ENCODE measurements at places on chromosomes 2 and 18.

DNA sequence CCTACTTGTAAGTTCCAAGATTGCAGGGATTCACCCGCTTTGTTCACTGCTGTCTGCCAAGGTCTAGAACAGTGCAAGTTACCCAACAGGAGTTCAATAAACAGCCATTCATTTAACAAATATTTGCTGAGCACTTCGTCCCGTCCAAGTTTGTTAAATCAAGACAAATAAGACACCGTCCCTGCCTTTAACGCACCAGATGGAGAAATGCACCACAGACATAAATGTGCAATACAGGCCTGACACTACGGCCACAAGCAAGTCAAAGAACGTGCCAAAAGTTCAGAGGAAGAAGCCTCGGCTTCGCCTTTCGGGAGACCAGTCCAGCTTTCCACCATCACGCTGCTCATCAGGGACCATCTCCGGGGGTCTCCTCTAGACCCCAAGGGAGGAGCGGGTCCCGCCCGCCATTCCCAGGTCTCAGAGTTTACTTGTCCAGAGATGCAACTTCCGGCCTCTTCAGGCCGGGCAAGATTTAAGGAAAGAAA lies 429 bp downstream of the C2orf76 start:
- no peak for DNase-seq

DNA sequence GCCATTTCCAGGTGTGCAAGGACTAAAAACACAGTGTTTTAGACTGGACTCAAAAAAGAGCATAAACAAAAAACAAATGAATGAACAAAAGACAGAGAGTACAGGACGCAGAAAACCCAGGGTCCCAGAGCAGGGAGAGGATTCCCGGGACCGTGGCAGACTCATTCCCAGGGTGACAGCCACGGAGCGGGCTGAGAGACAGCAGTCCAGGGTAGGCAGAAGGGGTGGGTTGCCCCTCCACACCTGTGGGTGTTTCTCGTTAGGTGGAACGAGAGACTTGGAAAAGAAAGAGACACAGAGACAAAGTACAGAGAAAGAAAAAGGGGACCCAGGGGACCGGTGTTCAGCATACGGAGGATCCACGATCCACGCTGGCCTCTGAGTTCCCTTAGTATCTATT lies 273.4 kb downstream of the EIPR1 start:
- no peak for DNase-seq

DNA sequence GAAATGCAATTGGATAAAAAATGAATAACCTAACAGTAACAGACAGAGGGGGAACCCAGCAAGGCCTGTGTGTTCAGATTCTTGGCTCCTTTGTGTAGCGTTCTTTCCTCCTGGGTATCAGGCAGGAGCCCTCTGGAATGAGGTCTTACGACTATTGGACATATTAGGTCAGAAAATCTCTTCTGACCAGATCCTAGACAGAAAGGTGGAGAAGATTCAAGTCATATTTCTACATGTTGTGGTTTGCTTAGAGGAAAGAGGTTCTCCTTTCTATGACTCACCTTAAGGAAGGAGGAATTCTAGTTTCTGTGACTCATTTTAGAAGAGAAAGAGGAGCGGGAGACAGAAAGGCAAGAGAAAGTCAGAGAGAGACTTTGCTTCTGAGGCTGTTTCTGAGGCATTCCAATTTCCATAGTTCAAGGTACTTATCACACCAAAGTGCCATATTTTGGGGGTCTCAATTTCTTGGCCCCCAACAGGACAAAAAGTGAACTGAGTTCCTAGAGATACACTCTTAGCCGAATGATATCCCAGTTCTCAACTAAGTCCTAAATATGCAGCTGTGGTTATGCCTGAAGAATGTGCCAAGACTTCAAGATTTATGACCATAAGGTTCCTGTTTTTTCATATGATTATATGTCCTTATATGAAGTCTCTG lies 618.6 kb downstream of the ZEB2 start:
- peak; percentile 4 for DNase-seq

DNA sequence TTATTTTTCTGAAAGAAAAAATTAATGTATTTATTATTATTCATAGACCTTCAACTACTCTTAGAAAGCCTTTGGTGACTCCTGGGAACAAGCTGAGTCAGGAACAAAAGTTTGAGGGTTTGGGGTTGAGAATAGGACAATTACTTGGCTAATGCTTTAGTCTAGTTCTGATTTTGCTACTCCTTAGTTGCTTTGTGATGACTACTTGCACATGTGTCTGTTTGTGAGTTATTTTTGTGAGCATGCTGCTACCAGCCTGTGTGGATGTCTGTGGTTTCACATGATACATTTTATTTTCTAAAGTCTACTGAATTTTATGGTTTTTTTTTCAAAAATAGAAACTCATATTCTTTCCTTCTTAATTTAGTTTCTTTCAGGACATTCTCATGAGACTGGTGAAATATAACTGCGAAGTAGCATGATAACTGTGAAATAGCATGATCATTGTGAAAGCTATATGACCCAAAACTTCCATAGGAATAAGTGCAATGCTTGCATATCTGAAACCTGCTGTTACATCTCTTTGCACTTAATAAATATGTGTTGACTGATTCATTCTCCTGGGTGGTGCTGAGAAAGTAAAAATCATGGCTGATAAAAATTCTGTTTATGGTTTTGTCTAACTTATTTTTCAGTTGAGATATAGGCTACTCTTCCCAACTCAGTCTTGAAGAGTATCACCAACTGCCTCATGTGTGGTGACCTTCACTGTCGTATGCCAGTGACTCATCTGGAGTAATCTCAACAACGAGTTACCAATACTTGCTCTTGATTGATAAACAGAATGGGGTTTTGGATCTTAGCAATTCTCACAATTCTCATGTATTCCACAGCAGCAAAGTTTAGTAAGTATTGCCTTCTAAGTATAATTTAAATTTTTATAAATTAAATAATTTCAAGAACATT lies 17.9 kb upstream of the IL18R1 start:
- DNase-seq: no peak

DNA sequence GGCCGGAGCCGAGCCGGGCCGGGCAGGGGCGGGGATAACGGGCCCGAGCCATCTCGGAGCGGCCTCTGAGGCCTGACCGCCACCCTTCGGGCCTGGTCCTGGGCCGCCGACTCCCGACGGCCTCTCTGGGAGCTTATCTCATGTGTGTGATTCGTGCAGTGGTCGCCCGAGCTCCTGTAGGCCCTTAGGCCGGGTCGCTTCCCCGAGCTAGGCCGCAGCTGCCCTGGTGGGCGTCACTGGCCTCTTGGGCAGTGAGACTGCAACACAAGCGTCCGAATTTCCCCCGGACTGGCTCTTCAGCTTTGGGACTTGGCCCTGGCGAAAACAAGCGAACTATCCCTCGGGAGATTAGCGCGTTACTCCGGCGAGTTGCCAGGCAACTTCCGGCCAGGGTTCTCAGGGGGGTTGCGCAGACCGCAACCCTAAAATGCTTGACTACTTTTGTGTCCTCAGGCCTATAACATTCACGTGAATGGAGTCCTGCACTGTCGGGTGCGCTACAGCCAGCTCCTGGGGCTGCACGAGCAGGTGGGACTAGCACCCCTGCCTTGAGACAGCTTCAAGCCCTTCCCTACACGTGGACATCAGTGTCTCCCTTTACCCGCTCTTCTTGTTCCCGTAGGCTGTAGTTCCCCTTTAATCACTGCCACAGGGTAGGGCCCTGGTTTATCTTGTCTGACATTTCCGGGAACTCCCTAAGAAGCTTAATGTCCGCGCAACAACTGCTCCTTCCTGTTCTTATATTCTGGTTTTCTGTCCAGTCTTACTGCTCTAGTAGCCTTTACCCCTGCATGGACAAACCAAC lies 602 bp downstream of the SNX17 start:
- peak; percentile 25 for DNase-seq

DNA sequence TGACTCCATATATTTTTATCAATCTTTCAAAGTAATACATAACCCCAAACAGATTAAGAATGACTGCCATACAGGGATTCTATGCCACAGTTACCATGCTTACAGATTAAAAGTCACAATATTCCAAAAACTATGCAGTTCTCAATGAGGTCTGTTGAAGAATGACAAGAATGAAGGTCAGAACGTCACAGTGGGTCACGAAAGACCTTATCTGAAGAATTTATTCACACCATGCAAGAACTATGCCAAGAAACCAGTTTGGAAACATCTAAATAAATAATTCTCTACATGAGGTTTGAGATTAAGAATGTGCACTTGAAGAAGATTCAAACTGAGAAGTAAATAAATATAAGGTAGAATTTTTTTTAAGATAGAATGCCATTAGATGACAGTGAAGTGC lies 253.3 kb downstream of the EXOC6B start:
- DNase-seq: no peak

DNA sequence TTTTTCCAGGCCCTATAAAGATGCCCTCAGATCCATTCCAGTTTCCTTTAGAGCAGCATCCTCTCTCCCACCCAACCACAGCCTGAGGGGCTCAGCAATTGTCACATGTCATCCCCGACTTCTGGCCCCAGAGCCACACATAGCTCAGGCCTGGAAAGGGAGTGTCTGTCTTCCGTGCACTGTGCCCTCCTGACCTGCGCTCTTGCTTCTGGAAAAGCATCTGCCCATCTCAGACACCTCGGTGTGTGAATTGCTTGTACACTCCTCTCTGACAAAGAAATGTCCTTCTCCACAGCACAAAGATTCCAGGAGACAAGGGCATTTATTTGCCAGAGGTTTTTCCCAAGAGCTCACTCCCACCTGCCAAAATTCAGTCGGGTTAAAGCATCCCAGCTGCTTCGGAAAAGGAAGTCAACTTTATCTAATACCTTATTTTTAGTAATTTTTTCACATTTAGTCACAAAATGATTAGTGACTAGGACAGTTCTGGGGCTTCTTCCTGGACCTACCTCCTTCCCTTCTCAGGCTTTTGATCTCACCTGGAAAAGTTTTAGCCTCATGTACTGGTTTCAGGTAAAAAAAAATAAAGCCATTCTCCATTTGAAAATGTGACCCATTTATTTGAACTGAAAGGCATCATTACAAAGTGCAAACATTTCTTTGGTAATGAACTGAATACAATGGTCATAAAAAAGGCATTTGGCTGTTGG lies 112.9 kb downstream of the PXDN start:
- DNase-seq: no peak

DNA sequence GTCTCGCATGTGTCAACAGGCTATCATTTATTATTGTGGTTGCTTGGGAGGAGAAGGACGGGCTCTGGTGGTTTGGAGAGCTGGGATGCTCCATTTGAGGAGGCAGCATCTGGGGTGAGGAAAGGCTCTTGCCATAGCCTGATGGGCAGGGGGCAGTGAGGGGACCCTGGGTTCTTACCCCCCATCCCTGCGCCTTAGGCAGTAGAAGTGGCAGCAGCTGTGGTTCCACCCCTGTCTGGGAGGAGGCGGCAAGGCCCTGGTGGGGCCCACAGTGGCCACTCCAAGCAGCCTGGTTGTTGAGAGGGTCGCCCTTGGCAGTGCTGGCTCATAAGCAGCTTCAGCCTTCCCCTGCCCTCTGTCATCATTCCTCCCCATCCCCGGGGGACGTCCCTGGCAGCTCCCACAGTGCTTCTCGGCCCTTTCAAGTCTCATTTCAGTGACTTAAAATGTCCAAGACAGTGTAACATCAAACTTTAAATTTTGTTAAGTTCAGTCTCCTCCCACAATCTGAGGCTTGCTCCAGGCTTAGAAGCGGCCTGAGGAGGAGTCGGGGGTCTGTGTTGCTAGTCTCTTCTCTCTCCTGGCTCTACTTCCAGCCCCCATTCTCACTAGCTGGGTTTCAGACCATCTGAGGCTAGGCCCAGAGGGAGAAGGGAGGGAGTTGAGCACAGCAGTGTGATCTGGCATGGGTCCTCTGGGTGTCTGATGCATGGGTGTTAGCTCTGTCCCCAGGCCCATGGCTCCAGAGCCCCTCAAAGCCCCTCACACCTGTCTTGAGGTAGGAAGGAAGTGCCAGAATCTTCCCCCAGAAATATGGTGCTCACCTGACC lies 34.9 kb upstream of the PTPN4 start:
- no peak for DNase-seq

GRCh38 chr18:29301048-29301447 lies 1124.1 kb upstream of the CDH2 start:
- no peak for DNase-seq

DNA sequence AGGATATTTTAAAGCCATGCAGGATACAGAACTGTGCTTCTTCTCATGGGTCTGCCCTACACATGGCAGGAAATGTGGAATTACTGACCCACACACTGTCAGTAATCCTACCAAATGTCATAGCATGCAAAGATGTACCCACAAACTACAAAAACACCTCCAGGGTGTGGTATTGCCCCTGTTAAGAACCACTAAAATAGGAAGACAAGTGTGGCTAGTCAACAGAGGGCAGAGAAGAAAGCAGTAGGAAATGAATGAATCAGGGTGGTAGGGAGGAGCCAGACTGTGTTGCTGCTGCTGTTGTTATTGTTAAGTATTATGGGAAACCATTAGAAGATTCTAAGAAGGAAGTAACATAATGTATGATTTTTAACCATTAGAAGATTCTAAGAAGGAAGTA lies 556.7 kb upstream of the ACVR2A start:
- DNase-seq: no peak

- no peak for DNase-seq
Measured at GRCh38 chr18:57559314-57559713, 27.2 kb downstream of the FECH start.

DNA sequence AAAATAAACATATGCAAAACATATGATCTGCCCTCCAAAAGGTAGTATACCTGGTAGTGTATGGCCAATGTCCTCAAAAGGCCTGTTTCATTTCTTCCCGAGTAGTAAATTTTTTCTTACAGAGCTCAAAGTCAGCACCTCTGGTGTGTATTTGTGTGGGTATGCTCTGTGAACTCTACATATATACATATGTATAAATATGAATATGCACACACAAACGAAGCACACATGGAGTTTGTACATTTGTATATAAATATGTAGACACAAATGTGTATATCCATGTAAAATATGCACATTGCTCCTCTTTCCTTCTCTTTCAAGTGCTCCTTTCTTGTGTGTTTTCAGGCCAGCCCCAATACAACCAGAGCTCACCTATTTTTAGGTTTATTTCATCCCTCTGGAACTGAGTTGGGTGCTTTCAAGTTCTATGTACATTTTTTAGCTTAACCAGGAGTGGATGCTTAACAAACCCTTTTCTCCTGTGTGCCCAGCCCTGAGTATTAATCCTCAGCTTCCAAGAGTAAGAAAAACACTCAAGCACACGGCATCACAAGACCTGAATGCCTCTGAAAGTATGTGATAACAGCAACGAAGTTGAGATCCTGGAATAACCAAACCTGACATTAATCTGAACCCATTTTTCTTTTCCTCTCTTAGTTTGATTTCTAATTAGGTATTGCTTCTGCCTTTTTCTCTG lies 12.2 kb upstream of the GALNT5 start:
- no peak for DNase-seq

DNA sequence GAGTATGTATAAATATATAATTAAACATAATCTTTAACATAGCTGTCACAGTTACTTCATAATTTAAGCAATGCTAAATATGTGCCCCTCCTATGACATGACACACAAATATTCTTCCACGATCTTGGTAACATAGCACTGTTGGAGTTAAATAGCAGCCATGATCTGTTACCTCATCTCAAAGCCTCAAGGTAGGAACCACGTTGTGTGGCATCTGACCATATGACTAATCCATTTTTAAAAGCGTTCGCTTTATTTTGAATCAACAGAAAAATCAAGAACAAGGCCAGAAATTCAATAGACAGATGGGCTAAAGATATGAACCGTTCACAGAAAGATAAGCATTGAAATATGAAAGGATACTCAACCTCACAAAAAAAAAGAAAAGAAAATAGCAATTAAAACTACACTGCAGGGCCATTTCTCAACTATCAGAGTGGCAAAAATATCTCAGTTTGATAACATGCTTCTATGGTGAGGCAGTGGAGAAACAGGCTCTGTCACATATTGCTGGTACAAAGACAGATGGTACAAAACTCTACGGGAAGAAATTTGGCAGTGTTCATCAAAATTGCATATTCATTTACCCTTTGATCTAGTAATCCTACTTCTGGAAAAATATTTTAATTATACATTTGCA lies 105.9 kb downstream of the TMX3 start:
- DNase-seq: no peak
